ENCODE measurements at places on chromosomes 4 and X.

DNA sequence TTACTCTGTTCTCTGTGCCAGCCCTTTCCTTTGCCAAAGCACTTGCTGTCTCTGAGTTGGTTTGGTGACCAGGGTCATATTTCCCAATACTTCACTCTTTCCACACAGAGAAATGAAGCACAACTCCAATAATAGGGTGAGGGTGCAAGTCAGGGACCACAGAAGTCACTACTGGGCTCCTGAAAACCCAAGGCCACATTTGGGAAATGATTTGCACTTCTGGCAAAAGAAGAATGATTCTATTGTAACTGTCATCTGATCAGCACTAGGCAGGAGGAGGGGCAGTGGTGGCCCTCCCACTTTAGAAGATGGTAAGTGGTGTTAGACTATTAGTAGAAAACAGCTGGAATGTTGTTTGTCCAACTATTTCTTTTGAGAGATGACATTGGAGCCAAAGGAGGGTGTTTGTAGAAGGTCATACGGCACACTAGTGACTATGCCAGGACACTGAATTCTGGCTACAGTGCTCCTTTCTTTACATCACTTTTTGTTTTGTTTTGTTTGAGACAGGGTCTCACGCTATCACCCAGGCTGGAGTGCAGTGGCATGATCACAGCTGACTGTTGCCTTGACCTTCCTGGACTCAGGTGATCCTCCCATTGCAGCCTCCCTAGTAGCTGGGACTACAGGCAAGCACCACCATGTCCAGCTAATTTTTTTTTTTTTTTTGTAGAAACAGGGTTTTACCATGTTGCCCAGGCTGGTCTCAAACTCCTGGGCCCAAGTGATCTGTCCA, 10.8 kb upstream of the HADH start:
- DNase-seq, result no peak

- DNase-seq, result no peak
Measured at GRCh38 chr4:42281324-42282020, 115.8 kb upstream of the SHISA3 start.

DNA sequence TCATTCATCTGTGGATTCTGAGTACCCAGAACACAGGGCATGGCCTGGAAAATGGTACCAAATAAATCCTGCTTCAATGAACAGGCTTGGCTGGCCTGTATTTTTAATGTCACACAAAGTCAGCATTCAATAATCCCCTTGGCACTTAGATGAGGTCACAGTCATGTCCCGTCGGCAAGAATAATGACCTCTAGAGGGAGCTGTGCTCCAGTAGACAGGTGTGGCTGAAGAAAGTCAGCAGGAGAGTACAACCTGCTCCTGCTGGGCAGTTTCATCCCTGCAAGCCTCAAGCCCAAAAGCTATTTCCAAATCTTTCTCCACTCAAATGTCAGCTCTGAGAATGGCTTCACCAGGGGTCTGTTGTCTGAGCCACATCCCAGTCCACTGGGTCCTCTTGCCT, 404.0 kb upstream of the F9 start:
- DNase-seq, result no peak

GRCh38 chr4:113303315-113303714, 253.9 kb downstream of the ANK2 start:
- DNase-seq, result no peak

- DNase-seq, result no peak
Measured at GRCh38 chr4:168647646-168648375, 151.0 kb downstream of the PALLD start.

DNA sequence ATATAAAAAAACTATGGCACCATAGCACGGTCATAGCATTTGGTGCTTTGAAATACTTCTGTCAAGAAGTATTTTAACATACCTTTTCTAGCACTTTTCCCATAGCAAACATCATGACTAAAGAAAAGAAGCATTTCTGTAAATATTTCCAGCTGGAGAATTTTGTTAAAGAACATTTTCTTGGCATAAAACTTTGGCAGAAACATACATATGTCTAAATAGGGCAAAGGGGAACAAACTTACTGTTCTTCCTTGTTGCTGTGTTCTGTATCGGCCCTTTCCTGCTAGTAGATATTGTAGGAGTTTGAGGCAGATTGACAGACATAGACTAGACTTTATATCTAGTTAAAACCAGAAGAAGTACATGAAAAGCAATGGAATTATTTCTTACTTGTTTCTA, 2368.5 kb downstream of the PCDH7 start:
- DNase-seq, result no peak

- DNase-seq, result no peak
Measured at GRCh38 chrX:3589474-3589873, 124.0 kb downstream of the PRKX start.

DNA sequence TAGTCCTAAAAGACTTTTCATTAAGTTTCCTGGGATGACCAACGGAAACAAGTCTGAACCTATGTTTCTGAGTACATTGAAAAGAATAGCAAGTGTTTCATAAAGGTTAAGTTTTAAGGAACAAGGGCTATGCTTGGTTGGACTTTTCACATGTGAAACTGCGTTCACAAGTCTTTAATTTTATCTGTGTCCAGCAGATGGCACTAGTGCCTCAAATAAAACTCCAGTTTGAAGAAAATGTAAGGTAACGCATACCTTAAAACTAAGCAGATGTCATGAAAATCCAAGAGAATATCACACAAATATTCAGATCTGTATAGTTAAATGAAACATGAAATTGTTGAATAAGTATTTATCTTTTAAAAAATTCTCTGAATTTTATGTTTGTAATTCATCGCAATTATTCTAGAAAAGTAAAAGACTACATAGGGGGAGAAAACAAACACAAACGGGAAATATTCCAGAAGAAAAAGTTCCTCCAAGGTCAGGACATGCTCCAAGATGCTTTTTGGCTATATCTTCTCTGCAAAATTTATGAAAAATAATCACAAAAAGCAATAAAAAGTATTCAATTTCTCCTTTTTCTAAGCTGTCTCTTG, 89.6 kb upstream of the MAD2L1 start:
- DNase-seq, result no peak

GRCh38 chrX:47586043-47586787, 4.0 kb downstream of the TIMP1 start:
- DNase-seq, result no peak

DNA sequence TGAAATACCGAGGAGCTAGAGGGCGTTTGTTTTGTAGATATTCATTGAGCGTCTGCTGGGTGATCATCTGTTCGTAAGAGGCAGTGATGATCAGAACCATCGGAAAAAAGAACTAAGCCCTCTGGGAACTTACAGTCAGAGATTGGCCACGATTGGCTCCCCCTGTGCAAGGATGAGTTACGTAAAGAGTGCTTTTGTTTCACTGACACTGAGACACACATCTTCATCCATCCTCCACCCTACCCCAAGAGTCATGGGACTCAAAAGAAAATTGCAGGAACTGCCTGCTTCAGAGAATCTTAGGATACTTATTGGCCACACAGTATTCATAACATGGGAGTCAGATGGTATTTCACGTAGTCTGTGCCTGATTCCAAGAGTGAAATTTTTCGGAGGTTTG, 62.1 kb downstream of the GEMIN8 start:
- DNase-seq, result no peak

DNA sequence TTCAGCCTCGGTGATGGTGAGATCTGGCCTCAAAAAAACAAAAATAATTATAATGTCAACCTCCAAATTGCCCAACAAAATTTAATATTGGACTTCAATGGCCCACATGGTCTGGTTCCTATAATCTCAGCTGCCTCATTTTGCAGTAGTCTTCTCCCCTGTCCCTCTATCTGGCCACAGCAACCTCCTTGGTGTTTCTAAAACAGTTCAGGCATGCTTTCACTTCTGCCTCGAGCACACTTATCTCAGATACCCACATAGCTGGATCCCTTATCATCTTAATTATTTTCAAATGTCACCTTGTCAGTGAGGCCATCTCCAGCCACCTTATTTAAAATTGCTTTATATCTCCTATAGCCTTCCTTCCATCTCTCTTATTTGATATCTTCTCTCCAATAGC, 52.9 kb upstream of the WDFY3 start:
- no peak for DNase-seq

GRCh38 chr4:26821031-26821430, 39.6 kb upstream of the STIM2 start:
- DNase-seq, result no peak

- no peak for DNase-seq
Measured at GRCh38 chr4:180437601-180438000, 1805.6 kb upstream of the TENM3 start.

- no peak for DNase-seq
Measured at GRCh38 chrX:716136-716535, 85.5 kb downstream of the SHOX start.

- DNase-seq, result no peak
Measured at GRCh38 chr4:158010361-158010760, 162.5 kb downstream of the GASK1B start.

DNA sequence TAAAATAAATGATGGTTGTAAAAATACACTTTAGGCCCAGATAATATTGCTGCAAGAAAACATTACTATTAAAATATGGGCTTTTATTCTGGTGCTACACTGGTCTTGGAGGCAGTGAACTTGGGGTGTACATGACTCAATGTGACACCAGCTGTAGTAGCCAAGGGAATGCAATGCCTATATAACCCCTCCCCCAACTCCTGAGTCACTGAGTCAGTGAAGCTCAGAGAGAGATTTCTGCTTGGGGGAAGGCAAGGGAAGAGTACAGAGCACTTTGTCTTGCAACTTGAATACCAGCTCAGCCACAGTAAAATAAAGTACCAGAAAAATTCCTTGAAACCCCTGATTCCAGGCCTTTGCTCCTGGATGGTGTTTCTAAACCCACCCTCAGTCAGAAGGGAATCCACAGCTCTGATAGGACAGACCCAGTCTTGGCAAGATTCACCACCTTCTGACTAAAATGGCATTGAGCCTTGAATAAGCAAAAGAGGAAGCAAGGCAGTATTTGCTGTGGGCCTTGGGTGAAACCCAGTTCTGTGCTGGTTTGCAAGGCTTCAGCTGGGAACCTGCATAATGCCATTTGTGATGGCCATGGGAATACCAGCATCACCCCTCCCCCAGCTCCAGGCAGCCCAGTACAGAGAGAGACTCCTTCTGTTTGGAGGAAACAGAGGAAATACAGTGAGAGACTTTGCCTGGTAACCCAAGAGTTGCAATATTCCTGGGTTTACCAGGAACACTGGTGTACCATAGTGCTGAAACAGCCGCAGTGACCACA, 209.9 kb downstream of the IQCM start:
- DNase-seq, result no peak

DNA sequence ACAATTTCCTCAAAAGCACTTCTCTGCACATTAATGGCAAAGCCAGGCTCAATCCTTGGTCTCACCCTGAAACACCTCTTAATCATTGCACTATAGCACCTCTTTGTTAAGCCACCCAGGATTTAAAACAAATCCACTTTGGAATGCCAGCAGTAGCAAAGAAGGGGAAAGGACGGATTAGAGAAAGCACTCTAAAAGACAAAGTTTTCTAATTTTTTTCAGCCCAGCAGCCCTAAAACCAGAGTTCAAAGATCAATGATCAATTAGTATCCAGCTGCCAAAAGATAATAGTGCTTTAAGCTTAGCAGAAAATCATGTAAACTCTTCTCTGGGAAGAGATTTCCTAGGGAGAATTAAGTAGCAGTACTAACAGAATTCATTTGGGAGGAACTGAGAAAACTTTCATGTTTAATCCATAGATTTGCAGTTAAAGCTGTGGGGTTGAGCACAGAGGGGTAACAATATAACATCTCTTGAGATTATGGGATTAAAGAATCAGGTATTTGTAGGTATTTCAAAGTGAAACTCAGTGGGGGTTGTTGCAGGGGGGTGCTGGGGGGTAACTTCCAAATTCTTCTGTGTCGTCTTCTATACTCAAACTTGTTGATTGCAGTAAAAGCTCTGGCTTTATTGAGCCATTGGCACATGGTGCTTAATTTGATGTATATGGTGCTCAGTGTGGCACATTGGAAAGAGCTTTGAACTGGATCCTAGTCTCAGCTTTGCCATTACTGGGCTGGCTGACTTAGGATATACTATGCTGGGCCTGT, 61.8 kb downstream of the LRRC66 start:
- DNase-seq, result no peak

DNA sequence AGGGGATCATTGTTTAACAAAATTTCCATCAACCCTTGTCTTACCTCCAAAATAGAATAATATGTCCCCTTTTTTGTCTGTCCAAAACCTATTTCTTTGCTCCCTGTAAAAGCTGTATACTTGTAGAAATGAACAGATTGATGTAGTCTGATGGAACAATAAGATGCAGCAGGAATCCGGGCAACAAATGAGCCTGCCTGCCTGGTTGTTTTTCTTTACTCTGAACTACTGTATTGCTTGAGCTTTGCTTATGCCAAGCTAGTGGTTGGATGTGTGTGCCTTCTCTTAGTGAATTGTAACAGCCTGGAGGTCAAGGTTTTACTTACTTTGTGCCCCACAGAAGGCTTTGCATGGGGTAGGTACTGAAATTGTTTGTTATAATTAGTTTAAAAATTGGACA, 116.2 kb upstream of the TLL1 start:
- no peak for DNase-seq

- no peak for DNase-seq
Measured at GRCh38 chrX:20046864-20047263, 56.0 kb upstream of the BCLAF3 start.

DNA sequence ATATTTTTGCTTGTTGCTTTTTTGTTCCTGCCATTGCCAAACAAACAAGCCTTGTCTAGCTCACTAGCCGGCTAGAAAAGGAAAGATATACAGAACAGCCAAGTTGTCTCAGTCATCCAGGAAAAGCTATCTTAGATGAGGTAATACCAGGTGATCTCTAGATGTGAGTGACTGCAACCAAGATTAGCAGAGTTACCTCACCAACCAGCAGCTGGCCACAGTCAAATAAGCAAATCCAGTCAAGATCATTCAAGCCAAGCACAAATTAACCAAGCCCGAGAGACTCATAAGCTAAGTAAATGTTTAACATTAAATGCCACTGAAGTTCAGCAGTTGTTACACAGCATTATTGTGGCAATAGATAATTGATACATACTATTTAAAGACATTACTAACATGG, 108.6 kb downstream of the CENPC start:
- DNase-seq, result no peak

GRCh38 chr4:99617374-99617773, 40.3 kb downstream of the C4orf54 start:
- no peak for DNase-seq

- DNase-seq, result no peak
Measured at GRCh38 chrX:88325634-88326033, 421.4 kb upstream of the CPXCR1 start.

Measured in activated naive CD8-positive, alpha-beta T cell treated with anti-CD3 and anti-CD28 coated beads, Interleukin-2, amount 50 U/mL, for 16 hours (primary cell).